ENCODE measurements at places on chromosomes 1 and 21.

GRCh38 chr21:46323227-46323709 lies 402 bp downstream of the C21orf58 start:
- DNase-seq: no peak

- DNase-seq: no peak
These were observed 120.4 kb upstream of the C1orf174 start for GRCh38 chr1:4020449-4020848.

DNA sequence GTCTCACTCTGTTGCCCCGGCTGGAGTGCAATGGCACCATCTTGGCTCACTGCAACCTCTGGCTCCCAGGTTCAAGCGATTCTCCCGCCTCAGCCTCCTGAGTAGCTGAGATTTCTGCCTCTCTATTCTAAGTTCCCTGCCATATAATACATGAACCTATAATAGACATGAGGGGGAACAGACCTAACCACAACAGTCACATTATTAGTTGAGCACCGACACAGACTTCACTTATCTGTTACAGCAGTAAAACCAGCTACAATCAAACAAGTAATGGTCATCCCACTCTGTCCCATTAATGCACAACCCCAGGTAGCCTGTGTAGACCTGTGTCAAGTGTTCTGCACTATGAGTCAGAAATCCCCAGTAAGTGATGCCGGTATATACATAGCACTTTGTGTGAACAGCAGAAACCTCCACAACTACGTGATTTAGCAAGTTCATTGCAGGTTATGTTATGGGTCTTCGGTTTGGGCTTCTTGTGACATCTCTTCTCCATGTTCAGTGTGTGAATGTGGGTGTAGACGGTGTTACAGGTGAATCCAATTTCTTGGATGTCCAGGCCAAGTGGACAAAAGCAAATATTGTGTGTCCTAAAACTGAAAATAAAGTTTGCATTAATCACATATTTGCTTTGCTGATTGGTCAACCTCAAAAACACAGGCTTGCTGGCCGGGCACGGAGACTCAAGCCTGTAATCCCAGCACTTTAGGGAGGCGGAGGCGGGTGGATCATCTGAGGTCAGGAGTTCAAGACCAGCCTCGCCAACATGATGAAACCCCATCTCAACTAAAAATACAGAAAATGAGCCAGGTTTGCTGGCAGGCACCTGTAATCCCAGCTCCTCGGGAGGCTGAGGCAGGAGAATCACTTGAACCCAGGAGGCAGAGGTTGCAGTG lies 3.6 kb downstream of the MMACHC start:
- DNase-seq: no peak

GRCh38 chr1:178407655-178408054 lies 89.1 kb downstream of the CLEC20A start:
- no peak for DNase-seq

Measured in C1 segment of cervical spinal cord (tissue), 14 donors.